ENCODE measurements at places on chromosomes 5 and 9. TPM values are rescaled to one million over a fixed set of nuclear protein-coding genes. Genes with fewer than 3 reads are reported as not detected.

The KCNV2 gene
- not detected for total RNA-seq

The FAM169A gene
- 2.9 TPM for total RNA-seq

The PTGES gene
- total RNA-seq, result 0.66 TPM

The SEMA6A gene
- total RNA-seq, result 25.1 TPM

The GRIA1 gene
- total RNA-seq, result 2.6 TPM

The SPATA31E1 gene
- not detected for total RNA-seq

The GPR150 gene
- total RNA-seq, result 6.0 TPM

The TRIM36 gene
- 3.0 TPM for total RNA-seq

The SMIM33 gene
- not detected for total RNA-seq

GRCh38 chr5:96322865-96323264, 110.2 kb downstream of the PCSK1 start:
- no peak for DNase-seq

GRCh38 chr5:159342840-159343239, 12.6 kb upstream of the IL12B start:
- DNase-seq, result no peak

DNA sequence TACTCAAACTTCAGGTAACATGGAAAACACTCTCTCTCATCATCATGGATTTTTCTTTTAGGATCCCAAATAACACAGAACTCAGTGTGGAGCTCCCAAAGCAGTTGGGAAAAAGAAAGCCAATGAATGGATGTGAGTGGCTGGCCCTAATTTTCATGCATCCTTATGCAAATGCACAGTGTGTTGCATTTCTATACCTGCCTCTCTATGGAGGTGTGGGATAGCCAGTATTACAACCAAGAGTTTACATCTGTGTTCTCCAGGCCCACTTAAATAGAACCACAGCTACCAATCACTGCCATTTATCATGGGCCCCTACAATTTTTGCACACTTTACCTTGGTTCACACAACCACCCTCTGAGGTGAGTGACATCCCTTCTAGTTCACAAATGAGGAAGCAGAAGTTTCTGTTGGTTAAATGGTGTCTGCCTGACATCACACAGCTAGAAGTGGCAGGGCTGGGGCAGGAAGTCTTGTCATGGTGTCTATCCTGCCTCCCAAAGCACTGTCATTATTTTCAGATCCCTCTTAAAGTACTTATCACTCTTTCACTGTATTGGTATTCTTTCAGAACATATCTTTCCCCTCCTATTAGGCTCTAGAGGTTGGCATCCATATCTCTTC, 17.3 kb downstream of the MAMDC2 start:
- DNase-seq, result no peak

DNA sequence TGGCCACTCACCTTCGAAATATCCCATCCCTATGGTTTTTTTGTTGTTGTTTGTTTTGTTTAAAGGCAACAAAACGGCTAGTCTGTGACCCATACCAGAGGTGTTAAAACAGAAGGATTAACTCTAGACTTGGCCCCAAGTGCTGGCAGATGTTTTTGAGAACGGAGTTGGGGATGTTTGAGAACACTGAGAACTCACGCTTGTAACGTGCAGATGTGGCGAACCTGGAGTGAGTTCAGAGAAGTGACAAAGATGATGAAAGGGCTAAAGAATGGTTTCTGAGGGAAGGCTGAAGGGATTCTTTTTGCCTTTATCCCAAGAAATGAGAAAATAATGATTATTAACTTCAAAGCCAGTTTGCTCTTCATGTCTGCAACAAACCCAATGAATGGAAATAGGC, 286.5 kb downstream of the ZNF608 start:
- no peak for DNase-seq

DNA sequence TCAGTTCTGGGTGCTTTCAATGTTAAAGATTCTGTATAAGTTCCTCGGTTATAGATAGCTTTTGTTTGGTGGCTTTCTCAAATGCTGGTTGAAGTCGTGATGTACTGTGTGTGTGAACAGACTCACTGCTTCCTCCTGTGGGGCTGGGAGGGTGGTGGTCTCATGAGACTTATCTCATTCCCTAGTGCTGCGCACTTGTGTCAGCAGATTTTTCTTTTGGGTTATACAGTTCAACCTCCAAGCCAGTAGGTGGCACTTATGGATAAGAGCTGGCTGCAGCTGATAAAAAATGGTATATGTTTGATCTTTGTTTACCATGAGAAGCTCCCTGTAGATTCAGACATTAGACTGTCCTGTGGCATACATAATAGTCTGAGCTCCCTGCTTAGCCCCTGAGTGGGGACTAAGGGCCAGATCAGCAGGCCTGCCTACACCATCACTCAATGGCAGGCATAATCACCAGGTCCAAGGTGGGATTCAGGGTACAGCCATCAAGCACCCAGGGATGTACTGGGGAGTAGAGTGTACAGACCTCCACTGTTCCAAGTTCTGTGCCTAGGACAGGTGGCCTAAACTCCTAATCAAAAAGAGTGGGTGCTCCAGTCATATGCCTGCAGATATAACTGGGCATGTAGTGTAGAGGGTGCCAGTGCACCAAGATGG, 174.2 kb downstream of the OXCT1 start:
- no peak for DNase-seq

- no peak for DNase-seq
These were observed 666 bp upstream of the TLR4 start for GRCh38 chr9:117703537-117703936.

DNA sequence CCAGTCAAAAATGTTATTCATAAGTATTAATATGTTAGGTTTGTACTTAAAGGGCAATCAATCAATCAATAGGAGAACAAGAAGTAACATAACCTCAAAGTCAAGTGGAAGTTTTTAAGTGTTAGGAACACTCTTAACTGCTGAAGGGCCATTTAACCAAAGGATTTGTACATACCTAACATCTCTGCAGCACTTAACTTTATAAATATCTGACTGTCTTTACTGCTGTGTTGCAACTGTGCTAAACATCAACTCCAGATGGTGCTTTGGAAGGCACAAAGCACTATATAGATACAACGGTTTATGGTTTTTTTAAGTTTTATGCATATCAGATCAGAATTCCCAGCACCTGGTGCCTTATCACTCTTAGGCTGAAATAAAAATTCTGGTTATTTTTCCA, 604.9 kb upstream of the PTGER4 start:
- DNase-seq, result no peak

GRCh38 chr9:108430655-108431054, 425.1 kb downstream of the ACTL7B start:
- DNase-seq, result no peak

GRCh38 chr9:91214867-91215266, 146.9 kb downstream of the AUH start:
- DNase-seq, result no peak

- DNase-seq, result no peak
These were observed 25.1 kb upstream of the TBC1D2 start for GRCh38 chr9:98280574-98280973.

GRCh38 chr9:137461663-137462395, 2.7 kb upstream of the NSMF start:
- no peak for DNase-seq

- DNase-seq, result no peak
These were observed 180.1 kb upstream of the MVB12B start for GRCh38 chr9:126146254-126147145.

- DNase-seq, result no peak
These were observed 269.0 kb downstream of the FBXL7 start for GRCh38 chr5:15768936-15769335.
